GM13977 (cell line): ENCODE measurements at places on chromosomes 1 and 21.

DNA sequence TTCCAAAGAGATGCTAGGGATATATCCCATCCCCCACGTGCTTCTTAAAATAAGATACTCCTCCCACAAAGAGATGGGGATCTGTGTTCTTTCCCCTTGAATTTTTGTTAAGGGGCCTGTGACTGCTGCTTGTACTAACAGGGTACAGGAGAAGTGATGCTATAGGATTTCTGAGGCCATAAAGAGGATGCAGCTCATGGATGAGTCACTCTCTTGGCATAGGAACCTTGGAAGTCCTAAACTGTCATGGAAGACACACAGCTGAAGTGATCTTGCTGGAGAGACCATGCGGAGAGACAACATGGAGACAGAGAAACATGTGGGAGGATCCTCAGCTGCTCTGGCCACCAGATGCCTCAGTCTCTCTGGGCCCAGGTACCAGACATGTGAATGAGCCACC is 157.2 kb downstream of the S1PR1 start:
- no peak for DNase-seq

DNA sequence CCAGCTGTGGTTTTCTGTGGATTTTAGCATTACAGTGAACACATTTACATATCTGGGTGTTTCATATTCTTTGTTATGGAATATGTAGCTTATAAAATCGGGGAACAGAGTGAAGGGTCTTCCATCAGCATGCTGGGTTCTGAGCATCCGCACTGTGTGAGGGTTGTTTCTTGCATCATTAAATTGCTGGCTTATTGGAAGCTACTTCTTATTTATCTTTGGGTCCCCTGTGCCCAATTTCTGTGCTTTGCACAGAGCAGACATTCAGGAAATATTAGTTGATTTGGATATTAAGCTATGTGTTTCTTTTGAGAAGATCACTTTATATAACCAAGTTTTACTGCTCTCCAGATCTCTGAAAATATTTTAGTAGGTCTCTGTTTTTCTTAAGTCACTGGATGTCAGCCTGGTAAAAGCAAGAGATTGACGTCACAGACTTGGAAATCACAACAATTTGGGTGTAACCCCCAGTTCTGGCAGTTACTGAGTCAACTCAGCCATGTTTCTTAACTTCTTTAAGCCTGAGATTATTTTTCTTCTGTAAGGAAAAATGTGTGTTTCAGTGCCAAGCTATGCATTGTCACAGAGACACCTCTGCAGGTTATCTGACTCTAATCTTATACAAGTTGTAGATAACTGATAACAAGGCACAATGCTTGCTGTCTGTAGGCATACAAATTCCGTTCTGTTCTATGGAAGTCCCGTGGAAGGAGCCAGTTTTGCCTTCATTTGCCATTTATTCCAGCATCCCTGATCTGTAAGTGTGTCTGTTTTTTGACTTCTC is 258.3 kb upstream of the KAZN start:
- no peak for DNase-seq

DNA sequence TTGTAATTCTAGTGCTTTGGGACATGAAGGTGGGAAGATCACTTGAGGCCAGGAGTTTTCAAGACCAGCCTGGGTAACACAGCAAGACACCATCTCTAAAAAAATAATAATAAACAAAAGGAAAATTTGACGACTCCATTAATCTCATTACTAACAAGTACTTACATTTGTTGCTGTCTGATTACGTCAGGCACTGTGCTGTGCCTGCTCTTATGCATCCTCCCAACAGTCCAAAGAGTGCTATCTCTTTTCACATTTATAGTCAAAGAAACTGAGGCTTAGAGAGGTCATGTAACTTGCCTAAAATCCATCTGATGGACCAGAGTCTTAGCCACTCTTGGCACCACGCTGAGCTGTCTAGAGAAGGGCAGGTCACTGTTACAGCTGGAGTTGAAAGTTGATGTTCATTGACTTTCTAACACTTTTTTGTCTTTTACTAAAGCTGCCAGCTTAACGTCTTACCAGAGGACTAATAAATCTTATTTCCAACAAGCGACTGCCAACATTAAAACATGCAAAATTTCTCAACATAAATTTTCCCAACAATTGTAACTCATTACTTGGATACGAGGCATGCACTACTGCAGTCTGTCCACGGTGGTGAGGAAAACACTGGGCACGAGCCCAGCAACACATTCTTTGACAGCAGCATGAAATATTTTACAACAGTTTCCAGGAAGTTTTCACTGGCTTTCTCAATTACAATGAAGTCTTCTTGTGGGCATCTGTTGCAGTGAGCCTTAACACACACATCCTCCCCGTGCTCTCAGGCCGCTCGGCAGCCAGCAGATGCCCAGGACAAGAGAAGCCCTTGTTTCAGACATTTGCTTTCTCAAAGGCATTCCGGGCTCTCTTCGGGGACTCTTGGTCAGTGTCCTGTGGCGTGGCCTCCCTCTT is 262.9 kb upstream of the PROX1 start:
- no peak for DNase-seq

- no peak for DNase-seq
These were observed 543.2 kb upstream of the CXADR start for GRCh38 chr21:16969636-16970035.

- DNase-seq = no peak
These were observed 61.1 kb upstream of the PTBP2 start for GRCh38 chr1:96660503-96660902.

DNA sequence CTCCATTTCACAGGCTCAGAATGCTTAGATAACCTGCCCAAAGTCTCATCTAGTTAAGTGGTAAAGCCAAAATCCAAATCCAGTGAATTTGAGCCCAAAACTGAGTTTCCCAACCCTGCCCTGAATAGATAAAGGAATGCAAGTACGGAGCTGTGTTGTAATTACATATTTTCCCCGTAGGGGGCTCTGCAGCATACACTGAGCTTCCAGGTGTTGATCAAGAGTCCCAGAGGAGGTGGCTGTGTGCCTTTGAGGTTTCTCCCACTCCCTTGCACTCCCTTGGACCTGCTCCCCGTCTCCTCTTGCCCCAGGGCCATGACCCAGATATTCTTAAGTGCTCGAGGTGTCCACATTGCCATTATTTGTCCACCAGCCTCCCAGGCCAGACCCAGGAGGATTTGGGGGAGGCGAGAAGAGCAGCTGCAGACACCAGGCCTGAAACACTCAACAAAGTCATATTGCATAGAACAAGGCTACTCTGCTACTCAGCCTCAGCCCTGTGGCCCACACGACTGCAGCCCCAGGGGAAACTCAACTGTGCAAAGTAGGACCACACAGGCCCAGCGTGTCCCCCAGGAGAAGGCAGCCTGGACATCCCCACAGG is 18.4 kb upstream of the LY9 start:
- DNase-seq = peak; percentile 39

GRCh38 chr1:19462781-19463503 is 22.4 kb downstream of the CAPZB start:
- DNase-seq = no peak

- DNase-seq = no peak
These were observed 95.6 kb upstream of the KCTD3 start for GRCh38 chr1:215471463-215471862.

DNA sequence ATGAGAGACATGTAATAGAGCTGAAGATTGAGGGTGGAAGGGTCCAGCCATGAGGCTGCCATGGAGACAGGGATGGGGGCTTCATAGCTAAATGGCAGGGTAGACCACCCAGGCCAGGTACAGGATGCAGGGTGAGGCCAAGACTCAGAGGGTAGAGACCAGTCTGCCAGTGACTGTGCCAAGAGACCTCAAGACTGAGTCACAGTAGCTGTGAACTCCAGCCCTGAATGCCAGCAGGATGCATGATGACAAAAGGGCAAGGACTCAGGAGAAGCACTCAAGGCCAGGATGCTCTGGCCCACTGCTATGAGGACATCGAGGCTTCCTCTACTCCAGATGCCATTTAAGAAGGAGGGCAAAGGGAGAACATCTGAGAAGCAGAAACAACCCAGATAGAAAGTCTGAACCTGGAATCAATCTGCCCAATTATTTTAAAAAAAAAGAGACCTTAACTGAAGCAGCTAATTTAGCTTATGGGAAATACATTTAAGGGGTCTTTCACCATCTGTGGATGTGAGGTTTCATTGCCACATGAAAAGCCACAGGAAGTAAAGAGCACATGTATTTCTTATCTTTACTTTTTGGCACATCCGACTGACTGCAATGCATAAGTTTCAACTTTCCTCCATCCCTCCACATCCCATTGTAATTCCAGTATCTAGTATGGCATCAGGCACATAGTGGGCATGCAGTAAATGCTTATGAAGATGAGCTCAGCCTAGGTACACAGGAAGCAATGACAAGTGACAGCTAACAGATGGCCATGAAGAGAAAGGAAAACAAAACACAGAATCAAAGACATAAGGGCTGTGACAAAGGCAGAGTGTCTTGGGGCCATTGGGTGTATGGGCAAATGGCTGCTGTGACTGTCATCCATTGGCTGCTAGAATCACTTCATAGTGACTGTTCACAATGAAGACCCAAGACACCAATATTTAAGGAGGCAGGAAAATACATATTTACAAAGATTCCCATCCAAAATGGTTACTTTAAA is 40.2 kb downstream of the SUSD4 start:
- DNase-seq = no peak

DNA sequence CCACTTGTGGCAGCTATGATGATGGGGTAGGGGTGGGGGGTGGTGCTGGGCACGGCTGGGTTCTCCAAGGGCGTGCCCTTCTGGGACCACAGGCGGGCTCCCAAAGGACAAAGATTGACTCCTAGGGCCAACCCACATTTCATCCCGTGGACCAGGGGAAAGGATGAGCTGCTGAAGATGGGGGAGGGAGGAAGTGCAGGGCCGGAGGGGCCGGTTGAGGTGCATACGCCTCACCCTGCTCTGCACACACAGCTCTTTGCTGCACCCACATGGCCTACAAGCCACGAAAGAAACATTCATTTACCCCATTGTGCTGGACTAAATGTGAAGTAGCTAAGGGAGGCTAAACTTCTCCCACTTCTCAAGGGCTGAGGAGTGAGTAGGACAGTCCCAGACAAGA is 34.2 kb upstream of the GNPAT start:
- no peak for DNase-seq

GRCh38 chr1:44208226-44208625 is 5.0 kb upstream of the DMAP1 start:
- DNase-seq = no peak

DNA sequence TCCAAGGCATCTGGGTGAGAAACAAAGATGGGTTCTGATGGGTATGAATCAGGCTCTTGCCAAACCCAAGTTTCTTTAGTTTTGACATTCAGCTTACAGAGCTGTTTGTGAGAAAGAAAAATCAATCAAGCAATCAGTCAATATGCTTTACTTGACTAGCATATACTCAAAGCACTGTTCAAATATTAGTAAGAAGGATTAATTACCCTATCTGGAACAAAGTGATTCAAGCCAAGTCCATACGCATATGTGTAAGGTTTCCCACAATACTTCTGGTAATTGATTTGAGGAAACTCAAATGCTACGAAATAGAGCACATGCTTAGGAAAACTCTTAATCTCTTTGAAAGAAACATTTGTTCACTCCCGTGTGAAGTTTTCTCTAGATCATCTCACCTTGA is 18.7 kb downstream of the RPE65 start:
- DNase-seq = no peak

DNA sequence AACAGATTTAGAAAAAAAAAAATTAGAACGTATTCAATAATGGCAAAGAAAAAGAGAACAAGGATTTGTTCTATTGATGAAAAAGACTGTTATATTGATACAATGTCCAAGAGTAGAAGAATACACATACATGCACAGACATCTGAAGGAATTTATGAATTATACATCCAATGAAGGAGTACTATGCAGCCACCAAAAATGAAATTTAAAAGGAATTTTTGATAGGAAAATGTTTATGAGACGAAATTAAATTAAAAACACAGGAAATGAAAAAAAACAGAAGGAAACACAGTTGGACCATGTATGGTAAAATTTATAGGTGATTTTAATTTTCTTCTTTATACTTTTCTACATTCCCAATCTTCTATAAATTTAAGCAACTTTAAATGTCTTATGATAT is 110.3 kb downstream of the LTN1 start:
- no peak for DNase-seq

DNA sequence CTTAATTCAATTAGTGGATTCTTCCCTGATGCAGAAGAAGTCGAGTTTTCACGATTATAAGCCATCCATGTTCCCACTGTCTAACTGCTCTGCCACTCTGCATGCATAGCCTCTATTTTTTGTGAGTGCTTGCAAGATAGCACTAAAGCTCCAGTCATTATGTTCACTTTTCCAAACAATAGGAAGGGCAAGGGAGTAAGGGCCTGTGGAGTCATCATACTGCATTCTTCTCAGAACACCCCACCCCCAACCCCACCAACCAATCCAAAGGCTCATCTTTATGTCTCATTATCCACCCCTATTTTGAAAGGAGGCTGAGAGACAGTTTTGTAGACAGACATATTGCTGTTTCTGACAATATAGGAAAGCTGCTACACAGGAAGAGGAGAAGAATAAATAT is 471.7 kb upstream of the ADGRL2 start:
- DNase-seq = no peak

DNA sequence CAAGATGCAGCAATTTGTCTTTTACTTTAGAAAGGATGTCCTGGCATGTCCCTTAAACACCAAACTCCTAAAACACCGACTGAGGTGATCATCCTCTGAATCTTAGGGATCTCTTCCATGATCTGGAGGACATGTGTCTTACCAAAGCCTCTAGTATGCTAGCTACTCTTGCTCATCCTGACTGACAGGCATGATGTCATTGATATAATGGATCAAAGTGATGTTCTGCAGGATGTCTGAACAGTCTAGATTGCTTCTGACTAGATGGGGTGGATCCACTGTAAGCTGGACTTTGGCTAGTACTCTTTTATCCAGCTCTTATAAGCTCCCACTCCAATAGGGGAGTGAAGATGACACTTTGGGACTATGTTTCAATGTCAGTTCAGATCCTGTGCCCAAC is 11.3 kb upstream of the CGN start:
- DNase-seq = no peak

GRCh38 chr1:17441265-17441992 is 2.0 kb upstream of the RCC2 start:
- peak; percentile 36 for DNase-seq

- DNase-seq = no peak
These were observed 76.6 kb upstream of the KIAA0040 start for GRCh38 chr1:175269151-175269550.

DNA sequence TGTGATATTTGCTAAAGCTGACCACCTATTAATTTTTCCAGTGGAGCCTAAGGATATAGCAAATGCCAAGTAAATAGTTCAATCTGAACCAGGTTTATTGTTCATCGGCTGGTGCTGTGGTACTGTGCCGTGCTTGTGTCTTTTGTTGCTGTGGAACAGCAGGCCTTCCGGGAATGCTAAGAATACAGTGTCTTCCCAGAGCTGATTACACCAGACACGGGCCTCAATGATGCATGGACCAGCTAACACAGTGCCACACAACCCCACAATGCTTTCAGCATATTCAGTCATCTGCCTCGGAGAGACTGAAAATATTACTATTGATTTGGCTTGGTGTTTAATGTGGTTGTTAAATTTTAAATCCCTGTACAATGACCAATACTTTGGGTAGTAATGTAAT is 415.4 kb downstream of the PTBP2 start:
- no peak for DNase-seq
